Right atrium auricular region (tissue), 2 donors: ENCODE measurements at places on chromosomes 16 and 17. TPM values are rescaled to one million over a fixed set of nuclear protein-coding genes. Genes with fewer than 3 reads are reported as not detected.
A peak's percentile ranks its signal among the peaks of the same experiment; 100 is the strongest.

DNA sequence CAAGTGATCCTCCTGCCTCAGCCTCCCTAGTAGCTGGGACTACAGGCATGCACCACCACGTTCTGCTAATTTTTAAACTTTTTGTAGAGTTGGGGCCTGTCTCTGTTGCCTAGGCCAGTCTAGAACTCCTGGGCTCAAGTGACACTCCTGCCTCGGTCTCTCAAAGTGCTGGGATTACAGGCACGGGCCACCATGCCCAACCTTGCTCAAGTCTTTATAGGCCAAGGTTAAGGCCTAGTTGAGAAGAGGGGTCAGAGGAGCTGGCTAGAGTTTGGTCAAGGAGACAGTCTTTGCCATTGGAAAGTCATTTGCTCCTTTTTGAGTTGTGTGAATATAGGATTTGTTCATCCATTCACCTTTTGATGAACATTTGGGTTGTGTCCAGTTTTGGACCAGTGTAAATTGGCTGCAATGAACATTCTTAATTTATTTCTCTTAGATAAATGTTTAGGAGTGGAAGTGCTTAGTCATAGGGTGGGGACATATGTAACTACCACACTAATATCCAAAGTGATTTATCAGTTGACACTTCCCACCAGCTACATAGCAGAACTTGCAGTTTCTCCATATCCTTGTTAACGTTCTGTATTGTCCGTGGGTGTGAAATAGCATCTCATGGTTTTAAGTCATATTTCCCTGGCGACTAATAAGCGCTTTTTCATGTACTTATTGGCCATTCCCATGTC, 30.7 kb upstream of the ARHGAP17 start:
- DNase-seq: no peak

DNA sequence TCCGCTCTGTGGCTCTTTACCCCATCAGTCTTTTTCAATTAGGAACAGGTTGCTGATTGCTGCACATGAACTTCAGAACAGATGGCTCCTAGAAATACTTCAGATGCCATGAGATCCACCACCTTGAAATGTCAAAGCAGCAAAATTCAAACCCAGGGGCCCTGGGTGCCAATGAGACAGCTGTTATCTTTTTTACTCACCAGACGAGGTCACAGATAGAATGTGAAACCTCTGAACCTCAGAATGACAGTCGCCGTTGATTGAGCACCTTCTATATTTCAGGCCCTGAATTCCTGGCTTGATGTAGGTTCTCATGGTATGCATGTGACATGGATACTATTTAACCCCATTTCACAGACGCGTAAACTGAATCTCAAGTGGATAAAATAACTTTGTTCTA, 63.0 kb downstream of the MAF start:
- DNase-seq: no peak

GRCh38 chr17:21240369-21241055, 12.7 kb downstream of the NATD1 start:
- DNase-seq: no peak

GRCh38 chr16:16025214-16025968, 76.0 kb downstream of the ABCC1 start:
- peak; percentile 65 for DNase-seq

- DNase-seq: no peak
Measured at GRCh38 chr17:74332763-74333283, 6.8 kb downstream of the KIF19 start.

DNA sequence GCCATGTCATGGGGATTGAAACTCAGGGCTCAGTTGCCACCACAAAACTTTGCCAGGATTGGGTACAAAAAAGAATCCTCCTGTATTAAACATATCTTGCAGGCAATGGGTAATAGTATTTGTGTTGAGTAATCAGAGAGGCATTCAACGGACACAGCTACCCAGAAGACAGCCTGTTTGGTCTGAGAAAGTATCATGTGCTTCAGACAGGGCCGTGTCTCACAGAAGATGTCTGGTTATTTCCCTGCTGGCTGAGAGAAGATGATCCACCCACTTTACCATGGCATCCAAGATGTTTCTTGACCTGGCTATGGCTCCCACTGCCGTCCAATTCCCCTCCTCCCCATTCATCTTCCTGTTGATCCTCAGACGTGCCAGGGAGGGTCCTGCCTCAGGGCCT, 304.3 kb upstream of the XYLT1 start:
- no peak for DNase-seq

GRCh38 chr16:9254863-9255262, 163.4 kb downstream of the HAPSTR1 start:
- no peak for DNase-seq

DNA sequence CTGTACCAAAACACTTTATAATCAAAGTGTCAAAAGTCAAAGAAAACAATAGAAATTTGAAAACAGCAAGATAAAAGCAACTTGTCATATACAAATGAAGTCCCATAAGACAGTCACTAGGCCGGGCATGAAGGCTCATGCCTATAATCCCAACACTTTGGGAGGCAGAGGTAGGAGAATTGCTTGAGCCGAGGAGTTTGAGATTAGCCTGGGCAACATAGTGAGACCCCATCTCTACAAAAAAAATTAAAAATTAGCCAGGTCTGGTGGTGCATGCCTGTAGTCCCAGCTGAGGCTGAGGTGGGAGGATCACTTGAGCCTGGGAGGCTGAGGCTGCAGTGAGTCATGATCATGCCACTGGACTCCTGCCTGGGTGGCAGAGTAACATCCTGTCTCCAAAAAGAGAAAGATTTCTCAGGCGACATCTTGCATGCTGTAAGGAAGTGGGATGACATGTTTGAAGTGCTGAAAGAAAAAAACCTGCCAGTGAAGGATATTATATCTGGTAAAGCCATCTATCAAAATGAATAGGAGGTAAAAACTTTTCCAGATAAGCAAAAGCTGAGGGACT, 98.7 kb upstream of the NACA2 start:
- no peak for DNase-seq

DNA sequence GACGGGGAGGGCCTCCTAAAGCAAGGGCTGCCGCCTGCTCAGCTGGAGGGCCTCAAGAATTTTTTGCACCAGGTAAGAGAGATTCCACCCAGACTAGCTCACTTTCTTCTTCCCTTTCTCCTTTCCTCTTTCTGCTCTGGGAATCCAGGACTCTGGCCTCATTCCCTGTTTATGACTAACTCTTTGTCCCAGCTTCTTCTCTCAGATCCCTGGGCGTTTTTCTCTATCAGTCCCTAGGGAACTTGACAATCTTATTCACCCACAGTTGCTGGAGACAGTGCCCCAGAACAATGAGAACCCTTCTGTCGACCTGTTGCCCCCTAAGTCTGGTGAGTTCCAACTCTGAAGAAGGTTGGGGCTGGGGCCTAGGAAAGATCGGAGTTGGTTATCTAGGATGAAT, 15.6 kb downstream of the CNTROB start:
- no peak for DNase-seq

- DNase-seq: no peak
Measured at GRCh38 chr17:3867606-3868005, 21.6 kb upstream of the NCBP3 start.

- no peak for DNase-seq
Measured at GRCh38 chr16:79640513-79641360, 40.2 kb upstream of the MAF start.

- DNase-seq: peak; percentile 93
Measured at GRCh38 chr17:74987909-74988711, 678 bp downstream of the CDR2L start.

GRCh38 chr17:8572764-8573163, 57.8 kb downstream of the MYH10 start:
- no peak for DNase-seq

DNA sequence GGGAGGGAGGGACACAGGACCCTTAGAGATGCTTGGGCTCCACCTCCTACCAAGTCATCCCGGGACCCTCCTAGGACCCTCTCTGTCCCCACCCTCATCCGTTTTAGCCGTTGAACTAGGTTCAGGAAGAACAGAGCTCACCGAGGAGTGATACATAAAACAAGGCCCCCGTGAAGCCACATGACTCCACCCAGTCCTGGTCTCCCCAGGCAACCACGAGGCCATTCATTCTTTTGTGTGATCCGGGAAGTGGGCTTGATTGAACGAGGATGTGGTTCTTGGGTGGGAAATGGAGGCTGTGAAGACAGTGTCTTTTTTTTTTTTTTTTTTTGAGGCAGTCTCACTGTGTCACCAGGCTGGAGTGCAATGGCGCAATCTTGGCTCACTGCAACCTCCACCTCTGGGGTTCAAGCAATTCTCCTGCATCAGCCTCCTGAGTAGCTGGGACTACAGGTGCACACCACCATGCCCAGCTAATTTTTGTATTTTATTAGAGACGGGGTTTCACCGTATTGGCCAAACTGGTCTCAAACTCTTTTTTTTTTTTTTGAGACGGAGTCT, 14.8 kb downstream of the TRARG1 start:
- no peak for DNase-seq

DNA sequence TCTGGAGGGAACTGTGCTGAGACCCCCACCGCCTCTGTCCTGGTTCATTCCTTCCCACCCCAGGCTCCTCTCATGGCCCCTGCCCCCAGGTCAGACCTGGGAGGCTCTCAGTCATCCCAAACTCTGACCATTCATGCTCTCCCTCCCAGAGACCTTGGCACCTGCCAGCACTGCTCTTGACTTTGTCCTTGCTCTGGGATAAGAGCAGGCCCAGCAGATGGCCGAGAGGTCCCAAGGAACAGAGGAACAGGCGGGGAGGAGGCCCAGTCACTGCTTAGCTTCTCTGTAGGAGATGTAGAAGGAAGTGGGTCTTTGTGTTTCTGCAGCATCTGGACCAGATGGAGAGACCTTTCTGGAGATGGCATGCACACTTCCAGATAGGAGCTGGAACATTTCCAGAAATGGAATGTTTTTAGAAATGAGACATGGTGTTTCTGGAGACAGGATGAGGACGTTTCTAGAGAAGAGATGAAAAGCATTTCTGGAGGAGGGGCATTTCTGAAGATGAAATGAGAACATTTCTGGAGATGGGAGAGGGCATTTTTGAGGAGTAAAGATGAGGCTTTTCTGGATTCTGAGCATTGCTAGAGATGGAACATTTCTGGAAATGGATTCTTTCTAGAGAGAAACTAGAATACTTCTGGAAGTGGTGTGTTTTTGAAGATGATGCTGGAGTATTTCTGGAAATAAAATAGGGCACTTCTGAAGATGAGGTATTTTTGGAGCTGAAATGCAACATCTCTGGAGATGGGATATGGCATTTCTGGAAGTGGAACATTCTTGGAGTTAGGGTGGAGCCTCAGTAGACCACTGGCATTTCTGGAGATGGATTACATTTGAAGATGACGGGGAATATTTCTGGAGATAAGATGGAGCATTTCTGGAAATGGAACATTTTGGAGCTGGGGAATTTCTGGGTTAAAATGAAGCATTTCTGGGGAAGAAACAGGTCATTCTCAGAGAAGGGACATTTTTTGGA, 55.2 kb downstream of the RAI1 start:
- no peak for DNase-seq

DNA sequence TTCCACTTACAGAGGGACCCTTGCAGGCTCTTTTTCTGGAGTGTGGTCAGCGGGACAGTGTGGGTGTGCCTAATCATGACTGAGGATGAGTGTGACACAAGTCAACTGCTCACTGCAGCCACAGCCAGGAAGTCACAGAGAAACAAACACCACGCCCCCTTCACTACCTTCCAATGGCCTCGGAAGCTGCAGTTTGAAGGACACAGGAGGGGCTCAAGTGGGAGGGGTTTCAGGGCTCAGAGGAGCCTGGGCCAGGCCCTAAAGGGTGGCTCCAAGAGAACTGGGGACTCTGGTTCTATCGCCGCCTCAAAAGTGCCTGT, 116.2 kb upstream of the SDK2 start:
- DNase-seq: no peak

GRCh38 chr16:19163215-19163614, 4.8 kb upstream of the SYT17 start:
- DNase-seq: no peak

GRCh38 chr16:17358355-17358754, 112.4 kb downstream of the XYLT1 start:
- no peak for DNase-seq

DNA sequence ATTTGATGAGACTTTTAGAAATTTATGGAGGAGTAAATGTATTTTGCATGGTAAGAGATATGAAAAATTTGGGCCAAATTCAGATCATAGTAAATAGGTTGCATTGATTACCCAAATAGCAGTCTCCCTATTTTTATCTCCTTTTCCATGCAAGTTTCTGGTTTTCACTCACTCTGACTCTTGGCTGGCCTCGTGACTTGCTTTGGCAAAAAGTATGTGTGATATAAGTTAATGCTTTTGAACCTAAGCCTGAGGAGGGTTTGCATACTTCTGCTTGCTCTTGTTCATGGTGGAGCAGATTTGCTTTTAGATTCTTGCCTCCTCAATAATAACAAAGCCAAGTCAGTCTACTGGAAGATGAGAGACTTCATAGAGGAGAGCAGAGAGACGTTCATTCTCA, 1045.9 kb upstream of the CDH8 start:
- DNase-seq: no peak

DNA sequence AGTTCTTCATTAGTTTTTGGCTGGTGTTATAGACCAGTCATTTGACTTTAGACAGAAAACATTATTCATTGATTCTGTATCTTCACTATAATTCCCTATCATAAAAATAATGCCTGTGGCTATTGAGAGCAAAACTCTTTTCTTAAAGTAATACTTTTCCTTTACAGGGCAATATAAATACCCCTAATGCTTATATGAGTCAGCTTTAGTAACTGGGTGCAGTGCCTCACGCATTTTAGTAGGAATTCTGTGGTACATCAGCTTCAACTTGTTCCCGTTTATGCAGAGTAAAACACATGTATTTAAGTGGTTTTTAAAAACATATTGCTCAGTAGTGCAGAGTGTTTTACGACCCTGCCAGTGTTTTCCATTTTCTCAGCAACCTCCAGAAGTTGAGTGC, 68.1 kb downstream of the SEC14L1 start:
- DNase-seq: no peak

DNA sequence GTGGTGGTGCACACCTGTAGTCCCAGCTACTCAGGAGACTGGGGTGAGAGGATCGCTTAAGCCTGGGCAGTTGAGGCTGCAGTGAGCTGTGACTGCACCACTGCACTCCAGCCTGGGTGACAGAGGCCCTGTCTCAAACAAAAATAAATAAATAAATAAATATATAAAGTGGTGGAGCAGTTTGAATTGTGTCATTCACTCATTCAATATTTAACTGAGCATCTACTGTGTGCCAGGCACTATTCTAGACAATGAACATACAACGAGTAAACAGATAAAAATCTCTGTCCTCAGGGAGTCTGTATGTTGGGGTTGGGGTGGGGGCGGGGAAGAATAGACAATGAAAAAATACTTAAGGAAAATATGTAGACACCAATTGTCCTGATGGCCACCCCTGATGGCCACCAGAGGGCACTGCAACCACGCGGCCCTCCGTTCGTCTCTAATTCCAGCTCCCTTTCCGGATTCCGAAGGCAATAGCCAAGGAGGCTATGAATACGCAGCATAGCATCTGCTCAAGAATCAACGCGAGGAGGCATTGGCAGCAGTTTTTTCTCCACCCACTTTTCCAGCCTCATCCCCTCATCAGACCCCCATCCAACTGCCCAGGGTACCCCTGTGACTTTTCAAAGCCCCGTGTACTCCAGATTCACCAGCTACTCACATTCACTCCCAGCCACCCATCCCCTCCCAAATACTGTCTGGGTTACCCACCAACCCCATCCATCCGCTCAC, 21.4 kb downstream of the QPRT start:
- DNase-seq: peak; percentile 82

Gene SPATA22
- total RNA-seq: 1.8 TPM

Gene RASL10B
- 39.2 TPM for total RNA-seq

Gene SEPTIN1
- total RNA-seq: 0.35 TPM

Gene TAC4
- not detected for total RNA-seq

Gene BORCS6
- total RNA-seq: 10.2 TPM

Gene ORAI3
- total RNA-seq: 22.4 TPM

Gene KRT39
- total RNA-seq: not detected

Gene TBC1D16
- total RNA-seq: 9.8 TPM

Gene SKAP1
- total RNA-seq: not detected

Gene MPHOSPH6
- 9.4 TPM for total RNA-seq

Gene TSNAXIP1
- not detected for total RNA-seq
